Calu3 (cell line): ENCODE measurements at places on chromosomes 16 and 17.
A peak's percentile ranks its signal among the peaks of the same experiment; 100 is the strongest.

DNA sequence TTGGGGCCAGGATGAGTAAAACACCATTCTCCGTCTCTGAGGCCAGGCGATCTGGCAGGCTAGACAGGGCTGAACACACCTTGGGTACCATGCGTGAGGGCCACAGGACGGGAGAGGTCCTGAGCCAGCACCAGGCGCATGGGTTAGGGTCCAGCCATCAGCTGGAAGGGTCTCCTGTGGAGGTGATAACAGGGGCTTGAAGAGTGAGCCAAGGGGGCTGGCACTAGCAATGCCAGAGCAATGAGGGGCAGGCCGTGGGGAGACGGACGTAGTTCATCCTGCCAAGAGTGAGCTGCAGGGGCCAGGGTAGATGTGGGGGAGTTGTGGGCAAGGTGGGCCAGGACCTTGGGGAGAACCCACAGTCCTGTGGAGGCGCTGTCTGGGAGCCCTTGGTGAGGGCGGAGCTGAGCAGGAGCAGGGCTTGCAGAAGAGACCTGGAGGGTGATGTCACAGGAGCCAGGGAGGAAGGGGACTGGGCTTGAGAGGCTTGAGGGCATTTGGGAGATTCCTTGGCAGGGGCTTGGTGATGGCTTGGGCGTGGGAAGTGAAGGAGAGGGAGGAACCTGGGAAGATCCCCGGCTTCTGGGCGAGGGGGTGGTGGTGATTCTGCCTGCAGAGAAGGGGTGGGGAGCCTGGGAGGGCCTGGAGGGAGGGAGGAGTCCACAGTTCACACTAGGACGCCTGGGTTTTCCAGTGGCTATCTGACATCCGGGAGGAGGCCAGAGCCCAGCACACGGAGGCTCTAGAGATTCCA, 6.3 kb upstream of the NPTX1 start:
- DNase-seq = no peak

- peak; percentile 73 for DNase-seq
These were observed 9.1 kb downstream of the PSMB3 start for GRCh38 chr17:38761612-38762011.

DNA sequence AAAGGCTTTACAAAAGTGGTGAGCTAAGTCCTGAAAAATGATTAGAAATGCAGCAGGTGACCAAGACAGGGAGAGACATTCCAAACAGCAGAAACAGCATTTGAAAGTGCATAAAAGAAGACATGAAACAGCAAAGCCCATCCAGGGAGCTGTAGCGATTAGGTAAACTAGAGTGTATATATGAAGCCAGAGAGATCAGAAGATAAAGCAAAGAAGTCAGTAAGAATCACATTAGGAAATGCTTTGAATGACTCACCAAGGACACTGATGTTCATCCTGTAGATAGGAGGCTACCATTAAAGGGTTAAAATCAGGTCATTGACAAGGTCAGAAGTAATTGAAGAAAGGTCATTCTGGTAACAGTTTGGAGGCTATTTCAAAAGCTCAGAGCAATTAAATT, 27.6 kb upstream of the VAT1L start:
- DNase-seq = no peak

- no peak for DNase-seq
These were observed 1.9 kb upstream of the CD68 start for GRCh38 chr17:7577327-7578199.

- no peak for DNase-seq
These were observed 1.5 kb downstream of the SRCAP start for GRCh38 chr16:30700491-30700890.

DNA sequence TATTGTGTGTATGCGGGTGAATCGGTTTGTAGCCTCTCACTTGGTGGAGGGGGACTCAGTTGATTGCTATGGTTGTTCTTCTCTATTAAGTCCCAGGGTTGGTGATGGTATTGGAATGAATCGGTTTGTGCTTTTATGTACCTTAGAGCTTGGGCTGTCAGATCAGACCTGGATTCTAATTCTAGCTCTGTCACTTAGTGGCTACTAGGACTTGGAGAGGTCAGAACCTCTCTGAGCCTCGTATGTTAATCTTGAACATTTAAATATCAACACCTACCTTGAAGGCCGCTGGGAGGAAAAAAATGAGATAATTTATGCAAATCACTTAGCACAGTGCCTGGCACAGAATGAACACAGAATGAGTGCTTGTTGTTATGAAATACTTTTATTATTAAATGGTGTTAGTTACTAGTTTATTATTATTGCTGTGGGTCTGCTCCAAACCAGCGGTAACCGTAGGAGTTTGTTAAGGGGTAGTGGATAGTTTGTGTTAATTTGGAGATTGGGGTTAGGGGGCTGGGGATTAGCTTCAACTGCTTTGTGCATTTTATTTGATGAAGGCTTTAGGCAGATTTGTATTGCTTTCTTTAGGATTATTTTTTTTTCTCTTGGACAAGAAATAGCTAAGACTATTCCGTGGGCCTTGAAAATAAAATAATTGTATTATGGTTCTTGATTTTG, 3.5 kb downstream of the KDM6B start:
- no peak for DNase-seq

- no peak for DNase-seq
These were observed 80.8 kb upstream of the NOL11 start for GRCh38 chr17:67636834-67637520.
